ENCODE measurements at places on chromosomes 3 and 15. TPM values are rescaled to one million over a fixed set of nuclear protein-coding genes. Genes with fewer than 3 reads are reported as not detected.
A peak's percentile ranks its signal among the peaks of the same experiment; 100 is the strongest.

C3orf22 gene
- polyA plus RNA-seq = 0.08 TPM

FNDC3B gene
- polyA plus RNA-seq = 53.2 TPM

KLHL40 gene
- polyA plus RNA-seq = 138 TPM

PLCH1 gene
- 0.23 TPM for polyA plus RNA-seq

GRK7 gene
- polyA plus RNA-seq = not detected

COL6A5 gene
- polyA plus RNA-seq = 0.03 TPM

SPESP1 gene
- 1.9 TPM for polyA plus RNA-seq

FES gene
- 10.5 TPM for polyA plus RNA-seq

- DNase-seq = no peak
Measured at GRCh38 chr3:42505849-42506410, 3.5 kb downstream of the VIPR1 start.

DNA sequence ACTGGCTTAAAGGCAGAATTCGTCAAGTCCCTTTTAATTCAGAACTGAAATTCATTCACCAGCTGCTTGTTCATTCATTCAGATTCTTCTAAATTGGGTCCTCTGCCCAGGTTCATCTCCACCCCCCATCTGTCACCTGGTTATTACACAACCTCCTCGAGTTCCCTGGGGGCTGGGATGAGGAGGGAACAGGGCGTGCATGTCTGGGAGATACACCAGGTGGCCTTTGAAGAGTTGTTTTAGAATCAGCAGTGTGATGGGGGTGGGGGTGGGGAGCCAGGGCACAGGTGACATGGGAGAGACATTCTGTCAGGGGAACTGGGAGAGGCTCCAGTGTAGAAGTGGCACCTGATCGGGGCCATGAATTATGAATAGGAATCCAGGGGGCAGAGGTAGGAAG, 8.2 kb downstream of the SNX33 start:
- DNase-seq = no peak

DNA sequence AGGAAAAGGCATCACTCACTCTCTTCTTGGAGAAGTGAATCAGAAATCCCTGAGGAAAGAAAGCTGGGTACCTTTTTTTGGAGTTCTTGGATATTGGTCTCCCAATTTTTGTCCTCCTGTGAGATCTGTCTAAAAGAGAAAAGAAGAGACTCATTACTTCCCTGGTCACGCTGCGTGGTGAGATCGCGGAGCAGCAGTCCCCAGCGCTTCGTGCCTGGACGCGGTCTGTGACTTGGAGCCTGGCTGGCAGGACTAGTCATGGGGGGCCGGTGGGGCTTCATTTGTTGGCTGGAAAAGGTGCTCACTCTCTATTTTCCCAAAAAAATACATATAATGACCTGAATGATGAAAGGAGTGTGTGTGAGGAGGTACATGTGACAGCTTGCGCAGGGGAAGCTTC, 144.0 kb downstream of the OCA2 start:
- no peak for DNase-seq

GRCh38 chr3:164024786-164025185, 1053.5 kb downstream of the SI start:
- DNase-seq = no peak

DNA sequence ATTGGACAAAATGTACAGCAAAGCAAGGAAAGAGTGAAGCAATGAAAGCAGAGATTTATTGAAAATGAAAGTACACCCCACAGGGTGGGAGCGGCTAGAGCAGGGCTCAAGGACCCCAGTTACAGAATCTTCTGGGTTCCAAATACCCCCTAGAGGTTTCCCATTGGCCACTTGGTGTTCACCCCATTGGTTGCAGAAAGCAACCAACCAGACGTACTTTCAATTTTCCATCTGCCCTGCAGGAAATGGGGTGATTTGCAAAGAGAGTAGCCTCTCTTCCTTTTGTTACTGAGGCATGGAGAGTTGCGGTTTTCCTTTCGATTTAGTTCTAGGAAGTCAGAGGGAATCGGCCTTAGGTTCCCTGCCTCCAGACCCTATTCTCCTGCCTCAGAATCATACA, 2.4 kb downstream of the PML start:
- no peak for DNase-seq

GRCh38 chr15:36175186-36175740, 404.2 kb upstream of the CDIN1 start:
- no peak for DNase-seq

GRCh38 chr3:194364652-194365434, 4.7 kb downstream of the LRRC15 start:
- peak; percentile 91 for DNase-seq

DNA sequence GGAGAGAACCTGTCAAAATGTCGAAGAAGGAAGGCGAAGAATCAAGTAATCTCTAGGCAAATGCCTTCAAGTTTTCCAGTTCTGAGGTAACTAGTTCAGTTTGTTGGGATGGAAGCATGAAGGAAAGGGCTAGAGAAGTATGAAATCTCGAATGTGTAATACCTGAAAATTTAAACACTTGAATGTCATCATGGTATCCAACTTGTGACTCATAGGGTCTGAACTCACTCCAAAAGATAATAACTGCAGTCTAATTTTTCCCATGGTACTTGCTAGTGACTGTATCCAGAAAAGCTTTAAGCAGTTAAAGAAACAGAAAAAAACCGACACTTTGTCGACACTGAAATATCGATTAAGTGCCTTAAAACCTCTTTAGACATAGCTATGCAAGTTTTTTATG, 102.9 kb upstream of the CHRM5 start:
- DNase-seq = no peak

- DNase-seq = peak; percentile 38
Measured at GRCh38 chr15:31070867-31071266, 30.7 kb downstream of the TRPM1 start.

- no peak for DNase-seq
Measured at GRCh38 chr3:7547826-7548225, 686.9 kb downstream of the GRM7 start.

GRCh38 chr15:62756995-62757360, 285.6 kb upstream of the TPM1 start:
- no peak for DNase-seq

- DNase-seq = peak; percentile 58
Measured at GRCh38 chr15:57541805-57542504, 49.7 kb upstream of the MYZAP start.

DNA sequence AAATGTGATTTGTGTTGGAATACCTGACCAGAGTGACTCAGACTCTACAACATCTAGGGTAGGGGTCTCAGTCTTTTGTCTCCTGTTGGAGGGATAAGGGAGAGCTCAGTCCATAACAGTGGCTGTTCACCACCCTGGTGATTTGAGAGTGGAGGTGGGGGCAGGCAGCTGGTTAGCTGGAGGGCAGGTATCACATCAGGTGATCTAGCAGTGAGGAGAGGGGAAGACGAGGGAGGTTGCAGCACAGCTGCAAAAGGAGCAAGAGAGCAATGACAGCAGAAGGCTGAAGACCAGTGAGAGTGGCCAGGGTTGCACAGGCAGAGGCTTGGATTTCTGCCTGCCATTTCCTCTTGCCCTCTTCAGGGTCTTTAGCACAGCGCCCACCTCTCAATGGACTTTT, 38.4 kb downstream of the PLCL2 start:
- DNase-seq = no peak

DNA sequence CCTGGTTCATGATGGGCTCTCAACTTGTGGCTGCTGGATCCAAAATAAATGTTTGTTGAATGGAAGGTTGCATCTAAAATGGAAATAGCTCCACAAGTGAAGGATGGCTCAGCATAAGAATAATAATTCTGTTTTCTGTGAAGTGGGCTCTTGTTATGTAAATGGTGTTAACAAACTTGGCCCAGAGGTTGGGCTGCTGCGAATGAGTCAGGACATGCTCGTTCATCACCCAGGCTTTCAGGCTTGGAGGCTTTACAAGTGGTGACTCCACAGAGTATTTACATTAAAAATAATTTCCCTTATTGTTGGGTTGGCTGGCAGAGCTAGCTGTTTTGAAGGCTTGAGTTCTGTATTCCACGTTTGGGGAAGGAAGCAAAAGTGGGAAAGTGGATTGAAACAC, 60.5 kb downstream of the ITGB5 start:
- DNase-seq = no peak

DNA sequence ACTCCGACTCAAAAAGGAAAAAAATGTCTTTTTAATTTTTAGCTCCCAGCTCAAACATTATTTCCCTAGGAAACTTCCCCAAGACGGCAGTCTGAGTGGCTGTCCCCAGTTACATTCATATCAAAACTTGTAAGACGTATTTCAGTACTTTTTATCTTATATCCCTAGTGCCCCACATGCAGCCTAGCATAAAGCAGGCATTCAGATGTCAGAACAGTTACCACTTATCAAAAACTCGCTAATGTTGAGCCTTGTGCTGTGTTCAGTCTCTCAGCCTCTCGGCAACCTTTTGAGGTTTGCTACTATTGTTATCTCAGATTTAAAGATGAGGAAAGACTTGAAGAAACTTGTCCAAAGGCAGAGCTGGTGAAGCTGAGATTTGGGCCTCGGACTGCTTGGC, 6.6 kb upstream of the SELENOS start:
- no peak for DNase-seq

DNA sequence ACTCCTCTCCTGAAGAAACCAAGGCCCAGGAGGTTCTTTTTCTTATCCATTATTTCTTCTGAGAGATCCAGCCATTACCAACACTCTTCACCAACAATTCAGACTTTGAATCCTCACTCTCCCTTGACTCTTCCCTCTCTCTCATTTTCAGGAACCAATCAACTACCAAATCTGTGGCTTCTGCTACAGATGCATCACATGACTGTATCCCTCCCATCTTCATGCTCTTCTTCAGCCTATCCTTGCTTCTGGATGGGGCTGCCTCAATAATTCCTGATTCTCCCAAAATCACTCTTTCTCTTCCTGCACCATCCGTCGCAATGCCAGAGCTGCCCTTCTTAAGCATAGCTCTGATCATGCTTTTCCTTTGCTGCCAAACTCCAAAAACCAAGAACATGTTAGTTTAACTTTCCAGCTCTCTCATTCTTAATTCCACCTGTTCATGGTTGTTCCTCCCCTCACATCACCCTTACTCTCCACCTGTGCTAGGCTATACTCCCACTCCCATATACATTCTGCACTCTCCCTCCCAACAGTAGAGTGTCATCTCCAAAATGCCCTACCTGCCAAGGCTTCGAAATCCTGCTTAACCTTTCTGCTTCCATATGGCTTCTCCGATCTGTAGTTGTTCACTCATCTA, 13.5 kb downstream of the PLD1 start:
- no peak for DNase-seq

DNA sequence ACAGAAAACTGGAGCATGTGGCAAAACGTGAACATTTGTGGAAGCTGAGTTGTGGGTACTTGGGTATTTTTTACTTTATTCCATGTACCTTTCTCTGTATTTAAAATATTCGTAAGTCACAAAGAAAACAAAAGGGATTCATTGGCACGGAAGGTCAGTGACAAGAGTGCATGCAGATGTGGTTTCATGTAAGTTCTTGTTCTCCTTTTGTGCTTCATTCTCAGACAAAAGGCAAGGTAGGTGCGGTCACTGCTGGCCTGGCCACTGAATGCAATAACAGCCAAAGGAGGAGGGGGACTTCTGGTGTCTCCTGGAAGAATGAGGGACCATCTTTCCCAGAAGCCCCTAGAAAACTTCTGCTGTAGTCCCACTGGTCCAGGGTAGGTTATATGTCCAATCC, 200.0 kb upstream of the TOPAZ1 start:
- no peak for DNase-seq

- no peak for DNase-seq
Measured at GRCh38 chr3:69669070-69669469, 70.2 kb upstream of the MITF start.

GRCh38 chr3:134839990-134840389, 44.9 kb downstream of the EPHB1 start:
- no peak for DNase-seq

GRCh38 chr15:44194323-44195150, 534 bp downstream of the FRMD5 start:
- peak; percentile 18 for DNase-seq

GRCh38 chr3:58623961-58624360, 42.6 kb downstream of the FAM3D start:
- DNase-seq = no peak

GRCh38 chr15:51121118-51121517, 26.4 kb upstream of the TNFAIP8L3 start:
- peak; percentile 69 for DNase-seq

GRCh38 chr3:36701249-36701572, 63.1 kb downstream of the DCLK3 start:
- no peak for DNase-seq

DNA sequence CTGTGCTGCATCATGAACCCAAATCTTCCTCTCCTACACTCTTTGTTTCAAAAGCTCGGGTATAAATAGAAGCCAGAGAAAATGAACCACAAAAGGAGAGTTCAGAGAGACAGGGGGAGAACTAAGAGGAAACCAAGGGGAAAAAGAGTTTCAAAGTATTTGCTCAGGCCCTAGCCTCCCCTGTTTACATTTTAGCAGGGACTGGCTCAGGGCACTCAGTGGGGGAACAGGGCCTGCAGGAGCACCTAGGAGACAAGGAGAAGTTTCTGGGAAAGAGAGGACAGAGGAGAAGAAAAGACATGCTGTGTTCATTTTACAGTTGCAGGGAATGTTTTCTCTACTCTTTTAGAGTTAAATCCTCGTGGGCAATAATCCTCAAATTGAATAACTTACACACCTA, 8.5 kb upstream of the IL17RD start:
- DNase-seq = no peak

DNA sequence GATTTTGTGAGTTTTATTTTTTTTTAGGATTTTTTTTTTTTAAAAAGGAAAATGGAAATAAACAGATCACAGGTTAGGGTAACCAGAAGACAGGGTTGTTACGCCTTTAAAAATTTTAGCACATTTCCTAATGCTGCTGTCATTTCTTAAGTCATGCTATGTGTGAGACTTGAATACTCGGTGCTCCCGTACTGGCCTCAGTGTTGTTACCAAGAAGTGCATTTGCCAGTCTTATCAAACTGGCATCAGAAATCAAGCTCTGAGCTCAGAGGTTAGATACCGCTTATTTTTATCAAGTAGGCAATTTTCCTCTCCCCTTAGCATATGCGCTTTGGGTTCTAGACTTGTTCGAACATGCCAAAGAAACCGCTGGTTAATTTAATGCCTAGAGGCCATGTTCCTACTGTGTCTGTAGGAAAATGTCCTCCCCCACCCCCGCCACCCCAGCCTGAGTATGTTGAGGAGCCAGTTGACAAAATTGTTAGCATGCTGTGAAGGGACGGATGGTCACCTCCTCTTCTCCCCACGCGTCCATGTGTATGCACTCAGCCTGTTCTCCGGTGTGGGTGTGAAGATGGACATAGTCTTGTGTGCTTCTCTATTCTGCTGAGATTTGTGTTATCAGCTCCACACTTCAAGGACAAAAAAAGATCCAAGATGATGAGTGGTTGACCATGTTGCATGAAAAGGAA, 88.9 kb downstream of the ITPR1 start:
- DNase-seq = no peak

GRCh38 chr3:101992863-101993262, 143.5 kb downstream of the NFKBIZ start:
- no peak for DNase-seq

DNA sequence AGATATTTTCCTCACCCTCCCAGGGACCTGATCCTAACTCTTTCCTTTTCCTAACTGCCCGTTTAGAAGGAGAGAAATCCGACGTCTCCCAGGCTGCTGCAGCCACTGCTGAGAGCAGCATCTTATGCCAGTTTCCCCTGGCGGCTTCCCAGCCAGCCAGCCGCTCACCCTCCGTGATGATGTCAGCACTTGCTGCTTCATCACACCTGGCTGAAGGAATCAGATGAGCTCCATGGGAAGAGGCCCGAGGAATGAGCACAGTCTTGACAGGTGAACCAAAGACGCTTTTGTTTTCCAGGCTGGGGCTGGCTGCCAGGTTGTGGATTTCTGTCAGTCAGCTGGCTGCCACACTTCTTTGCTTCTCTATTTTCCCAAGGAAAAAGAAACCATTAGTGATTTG, 445.1 kb upstream of the RBMS3 start:
- peak; percentile 33 for DNase-seq

Measured in muscle of back (tissue), 13 donors.